Stimulated activated CD8-positive, alpha-beta memory T cell treated with anti-CD3 and anti-CD28 coated beads, Interleukin-4, amount 100 ng/mL, for 1 hour (primary cell): ENCODE measurements at places on chromosomes 2 and 18.

GRCh38 chr2:139854769-139855483, 1074.7 kb upstream of the NXPH2 start:
- DNase-seq, result no peak

GRCh38 chr18:45901654-45902210, 65.4 kb downstream of the EPG5 start:
- DNase-seq, result no peak

DNA sequence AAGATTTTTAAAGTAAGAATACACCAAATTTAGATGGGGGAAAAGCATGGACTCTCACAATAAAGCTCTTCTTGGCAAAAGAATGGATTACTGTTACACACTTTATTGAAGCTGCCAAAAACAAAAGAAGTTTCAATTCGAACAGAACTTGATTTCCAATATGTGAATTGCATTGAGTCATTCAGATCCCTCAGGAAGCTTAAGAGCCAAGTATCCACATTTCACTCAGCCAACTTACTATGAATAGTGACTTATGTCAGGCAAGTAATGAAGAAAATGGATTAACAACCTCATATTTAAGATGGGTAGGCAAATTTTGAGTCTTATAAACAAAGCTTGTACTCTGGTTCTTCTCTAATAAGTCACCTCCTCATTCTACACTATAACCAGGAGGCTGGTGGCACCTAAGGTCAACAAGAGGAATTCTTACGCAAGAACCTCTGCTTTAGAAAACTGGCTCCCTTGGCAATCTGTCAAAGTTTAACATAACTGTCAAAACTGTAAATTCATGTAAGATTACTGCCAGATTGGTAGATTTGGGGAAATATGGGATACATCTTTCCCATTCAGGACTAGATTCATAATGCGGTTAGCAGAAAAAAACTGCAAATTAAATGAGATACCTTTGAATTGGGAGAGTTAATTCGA, 6.0 kb downstream of the HADHA start:
- no peak for DNase-seq

DNA sequence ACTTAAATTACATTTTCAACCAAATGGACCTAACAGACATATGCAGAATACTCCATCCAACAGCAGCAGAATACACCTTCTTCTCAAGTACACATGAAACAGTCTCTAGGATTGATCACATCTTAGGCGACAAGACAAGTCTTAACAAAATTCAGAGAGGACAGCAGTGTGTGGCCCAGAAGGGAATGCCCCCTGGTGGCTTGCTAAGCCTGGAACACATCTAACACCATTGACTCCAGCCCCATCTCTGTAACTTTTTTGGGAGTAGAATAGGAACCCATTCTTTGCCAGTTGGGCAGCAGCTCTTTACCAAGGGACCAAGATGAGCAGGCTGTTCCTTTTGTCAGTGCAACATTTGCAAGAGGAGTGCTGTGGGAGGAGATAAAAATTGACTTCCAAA, 249.9 kb downstream of the PLCL1 start:
- no peak for DNase-seq

DNA sequence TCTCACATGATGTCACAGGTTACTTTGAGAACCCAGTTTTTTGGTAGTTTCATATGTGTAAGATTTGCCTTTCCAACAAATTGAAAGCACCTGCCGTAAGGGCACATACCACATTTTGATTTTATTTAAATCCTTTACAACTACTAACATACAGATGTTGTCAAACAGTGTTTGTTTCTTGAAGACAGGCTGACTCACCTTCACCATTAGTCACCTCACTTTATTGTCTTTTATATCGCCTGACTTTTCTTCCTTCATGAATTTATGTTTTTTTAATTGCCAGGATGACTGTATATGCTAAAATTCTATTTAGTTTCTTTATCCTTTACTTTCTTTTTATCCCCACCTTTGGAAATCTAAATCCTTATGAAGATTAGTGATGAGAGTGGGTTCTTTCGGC, 886.7 kb downstream of the SUCLG1 start:
- no peak for DNase-seq

- DNase-seq, result no peak
These were observed 322.5 kb downstream of the ARHGAP15 start for GRCh38 chr2:143451642-143452281.

- no peak for DNase-seq
These were observed 136.5 kb downstream of the TXNL1 start for GRCh38 chr18:56501896-56502295.

DNA sequence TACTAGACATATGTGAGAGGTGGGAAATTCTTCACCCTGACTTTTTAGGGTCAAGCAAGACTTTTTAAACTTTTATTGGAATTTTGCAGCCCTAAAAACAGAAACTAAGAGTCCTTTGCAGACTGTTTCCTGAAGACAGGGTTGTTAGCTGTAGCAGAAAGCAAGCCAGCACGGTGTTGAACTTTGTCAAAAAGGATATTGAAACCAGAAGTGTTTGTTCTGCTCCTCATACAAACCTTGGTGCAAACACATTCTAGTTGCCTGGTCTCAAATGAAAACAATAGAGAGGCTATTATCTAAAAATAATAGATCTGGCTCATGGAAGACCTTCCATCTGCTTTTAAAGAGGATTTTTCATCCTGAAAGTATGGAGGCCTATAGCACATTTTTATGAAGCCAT, 65.8 kb upstream of the IGFBP5 start:
- DNase-seq, result no peak

- DNase-seq, result no peak
These were observed 28.0 kb downstream of the DNER start for GRCh38 chr2:229686122-229686919.
